ENCODE measurements at places on chromosomes 12 and 14. TPM values are rescaled to one million over a fixed set of nuclear protein-coding genes. Genes with fewer than 3 reads are reported as not detected.
A peak's percentile ranks its signal among the peaks of the same experiment; 100 is the strongest.

Gene SERPINA5
- 89.2 TPM for polyA plus RNA-seq

Gene CD163
- polyA plus RNA-seq: 169 TPM

DNA sequence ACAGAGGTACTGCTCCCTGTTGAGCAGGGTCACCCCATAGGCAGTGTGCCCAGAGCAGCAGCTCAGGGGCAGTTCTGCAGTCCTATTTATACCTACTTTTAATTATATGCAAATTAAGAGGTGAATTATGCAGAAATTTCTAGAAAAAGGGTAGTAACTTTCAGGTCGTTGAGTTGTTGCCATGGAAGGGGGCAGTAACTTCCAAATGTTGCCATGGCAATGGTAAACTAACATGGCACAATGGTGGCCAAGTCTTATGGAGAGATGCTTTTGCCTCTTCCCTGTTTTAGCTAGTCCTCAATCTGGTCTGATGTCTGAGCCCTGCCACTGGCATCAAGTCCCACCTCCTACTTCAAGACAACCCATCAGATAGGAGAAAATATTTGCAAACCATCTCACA is 30.4 kb upstream of the P2RX7 start:
- no peaks in the 10 kb centered on the region for H3K36me3 ChIP-seq
- no peaks in the 10 kb centered on the region for H3K4me1 ChIP-seq
- no peak overlapping the region for H3K4me3 ChIP-seq
- no peak overlapping the region for H3K27ac ChIP-seq
- no peak for DNase-seq

DNA sequence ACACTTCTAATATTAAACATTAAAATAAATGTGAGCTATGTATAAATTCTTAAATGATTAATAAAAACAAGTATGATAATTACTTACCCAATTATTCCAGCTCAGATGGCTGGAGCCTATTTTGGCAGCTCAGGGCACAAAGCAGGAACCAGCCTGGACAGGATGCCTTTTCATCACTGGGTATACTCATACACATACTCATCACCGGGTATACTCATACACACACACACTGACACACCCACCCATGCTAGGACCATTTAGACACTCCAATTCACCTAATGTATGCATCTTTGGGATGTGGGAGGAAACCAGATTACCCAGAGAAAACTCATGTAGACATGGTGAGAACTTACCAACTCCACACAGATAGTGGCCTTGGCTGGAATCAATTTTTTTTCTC is 57.9 kb upstream of the CNOT2 start:
- no peak overlapping the region for H3K27ac ChIP-seq
- H3K27me3 ChIP-seq: no peaks in the 10 kb centered on the region
- DNase-seq: no peak
- no peaks in the 10 kb centered on the region for H3K4me1 ChIP-seq
- no peak overlapping the region for H3K4me3 ChIP-seq
- H3K36me3 ChIP-seq: no peaks in the 10 kb centered on the region

- H3K36me3 ChIP-seq: no peaks in the 10 kb centered on the region
- H3K27me3 ChIP-seq: no peaks in the 10 kb centered on the region
- no peak overlapping the region for H3K27ac ChIP-seq
- no peak for DNase-seq
These were observed 258.6 kb upstream of the FOXN3 start for GRCh38 chr14:89675590-89675989.

DNA sequence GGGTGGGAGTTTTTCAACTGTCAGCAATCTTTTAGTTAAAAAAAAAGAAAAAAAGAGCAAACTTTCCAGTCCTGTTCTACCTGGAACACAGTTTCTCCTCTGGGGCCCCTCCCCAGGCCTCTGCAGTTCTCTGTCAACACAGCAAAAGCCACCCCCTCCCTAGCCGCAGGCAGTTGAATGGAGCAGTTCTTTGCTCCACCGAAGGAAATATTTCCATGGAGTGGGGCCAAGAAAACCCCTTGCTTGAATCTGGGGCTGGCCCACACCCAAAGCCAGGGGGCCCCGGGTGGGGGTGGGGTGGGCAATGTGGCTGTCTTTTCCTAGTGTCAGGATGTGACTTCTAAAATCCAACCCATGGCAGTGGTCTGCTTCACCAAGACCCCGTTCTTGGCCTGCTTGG is 5.0 kb upstream of the MEG3 start:
- H3K36me3 ChIP-seq: no peaks in the 10 kb centered on the region
- no peak overlapping the region for H3K4me3 ChIP-seq
- H3K4me1 ChIP-seq: no peaks in the 10 kb centered on the region
- no peak for DNase-seq

- no peaks in the 10 kb centered on the region for H3K4me1 ChIP-seq
- H3K36me3 ChIP-seq: no peaks in the 10 kb centered on the region
- no peaks in the 10 kb centered on the region for H3K27me3 ChIP-seq
- no peak overlapping the region for H3K4me3 ChIP-seq
- H3K27ac ChIP-seq: no peak overlapping the region
- peak; percentile 65 for DNase-seq
These were observed 20.0 kb upstream of the TCP11L2 start for GRCh38 chr12:106282457-106283097.

DNA sequence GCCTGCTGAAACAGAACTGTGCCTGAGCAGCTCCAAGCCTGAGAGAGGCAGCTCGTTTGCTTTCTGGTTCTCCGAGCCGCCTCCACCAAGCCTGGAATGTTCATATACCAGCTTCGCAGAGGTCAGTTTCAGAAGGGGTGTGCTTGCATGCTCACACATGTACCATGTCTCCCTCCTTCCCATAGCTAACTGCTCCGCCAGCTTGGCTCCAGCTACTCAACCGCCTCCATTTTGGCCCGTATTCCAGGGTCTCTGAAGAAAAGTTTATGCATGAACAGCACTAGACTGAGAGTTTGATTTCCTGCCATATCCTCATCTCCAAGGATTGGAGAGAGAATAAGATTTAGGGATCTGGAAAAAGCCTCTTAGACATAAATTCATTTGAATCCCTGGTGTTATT is 103.7 kb downstream of the SMOC1 start:
- no peak for DNase-seq
- no peaks in the 10 kb centered on the region for H3K36me3 ChIP-seq
- no peak overlapping the region for H3K4me3 ChIP-seq
- H3K27ac ChIP-seq: no peak overlapping the region
- no peaks in the 10 kb centered on the region for H3K27me3 ChIP-seq

- H3K4me1 ChIP-seq: no peaks in the 10 kb centered on the region
- DNase-seq: no peak
- no peak overlapping the region for H3K27ac ChIP-seq
- no peaks in the 10 kb centered on the region for H3K27me3 ChIP-seq
- no peak overlapping the region for H3K4me3 ChIP-seq
These were observed 204.5 kb upstream of the G2E3 start for GRCh38 chr14:30354439-30354838.
